ENCODE measurements at places on chromosomes 5 and 9.

- no peak for DNase-seq
These were observed 147.2 kb upstream of the KLF4 start for GRCh38 chr9:107636571-107637381.

- no peak for DNase-seq
These were observed 94.6 kb downstream of the SH3TC2 start for GRCh38 chr5:148968311-148968710.

GRCh38 chr5:135964670-135965320 lies 10.0 kb upstream of the LECT2 start:
- DNase-seq, result no peak

DNA sequence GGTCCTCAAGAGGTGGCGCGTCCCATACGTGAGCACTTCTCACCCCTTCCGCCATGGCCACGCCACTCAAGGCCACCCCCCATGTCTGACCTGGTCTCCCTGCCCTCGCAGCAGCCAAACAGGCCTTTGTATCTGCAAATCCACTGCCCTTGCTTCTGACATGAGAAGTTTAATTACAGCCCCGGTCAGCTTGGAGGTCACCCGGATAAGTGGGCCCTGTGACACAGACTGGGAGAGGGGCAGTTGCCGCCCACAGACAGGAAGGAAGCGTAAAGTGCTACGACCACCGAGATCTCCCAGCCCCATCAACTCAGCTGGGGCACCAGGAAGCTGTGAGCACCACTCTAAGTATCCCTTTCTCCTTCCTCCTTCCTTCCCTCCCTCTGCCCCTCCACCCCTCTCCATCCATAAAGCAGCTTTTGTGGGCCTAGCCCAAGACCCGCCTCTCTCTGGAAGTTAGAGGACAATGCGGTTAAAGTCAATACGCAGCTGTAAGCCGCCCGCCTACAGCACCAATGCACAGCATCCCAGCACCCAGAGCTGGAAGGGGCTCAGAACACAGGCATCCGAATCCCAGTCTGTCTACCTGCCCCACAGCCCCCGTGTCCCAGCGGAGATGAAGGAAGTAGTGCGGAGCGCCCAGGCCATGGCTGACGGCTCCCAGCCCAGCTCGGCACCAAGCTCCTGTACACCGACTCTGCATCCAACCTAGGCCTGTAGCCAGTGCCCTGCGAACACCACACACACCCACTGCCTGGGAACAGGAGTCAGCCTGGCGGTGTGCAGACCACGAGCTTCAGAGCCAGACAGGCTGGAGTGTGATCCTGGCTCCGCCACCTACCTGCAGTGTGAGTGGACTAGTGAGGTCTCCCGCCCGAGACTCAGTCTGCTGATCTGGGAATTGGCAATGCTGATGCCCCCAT lies 44.8 kb upstream of the RNF130 start:
- no peak for DNase-seq

DNA sequence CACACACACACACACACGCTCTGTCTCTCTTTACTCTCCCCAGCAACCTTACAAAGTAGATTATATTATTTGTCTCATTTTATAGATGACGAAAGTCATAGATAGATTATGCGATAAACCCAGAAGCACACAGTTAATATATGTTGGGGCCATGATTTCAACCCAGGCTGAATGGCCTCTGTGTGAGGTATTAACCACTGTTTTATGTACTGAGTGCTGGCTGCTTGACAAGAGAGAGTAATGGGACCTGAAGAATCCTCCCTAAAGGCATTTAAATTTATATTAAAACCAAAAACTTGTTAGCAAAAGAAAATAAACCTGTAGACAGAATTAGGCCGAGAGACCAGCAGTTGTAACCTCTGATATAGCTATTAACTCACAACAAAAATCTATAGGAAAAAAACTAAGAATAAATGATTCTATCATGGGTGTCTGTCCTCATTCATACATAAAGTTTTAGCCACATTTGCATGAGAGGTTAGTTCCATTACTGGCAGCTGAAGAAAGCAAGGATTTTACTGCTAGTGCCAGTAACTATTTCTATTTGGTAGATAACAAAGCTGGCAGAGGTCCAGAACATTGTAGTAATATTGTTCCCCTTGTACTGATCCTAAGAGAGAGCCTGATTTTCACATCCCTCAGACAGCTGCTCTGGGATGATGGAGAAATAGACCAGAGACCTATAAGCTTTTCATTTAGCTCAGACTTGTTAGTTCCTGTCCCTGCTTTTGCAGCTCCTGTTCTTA lies 250.9 kb downstream of the ADGRV1 start:
- no peak for DNase-seq

DNA sequence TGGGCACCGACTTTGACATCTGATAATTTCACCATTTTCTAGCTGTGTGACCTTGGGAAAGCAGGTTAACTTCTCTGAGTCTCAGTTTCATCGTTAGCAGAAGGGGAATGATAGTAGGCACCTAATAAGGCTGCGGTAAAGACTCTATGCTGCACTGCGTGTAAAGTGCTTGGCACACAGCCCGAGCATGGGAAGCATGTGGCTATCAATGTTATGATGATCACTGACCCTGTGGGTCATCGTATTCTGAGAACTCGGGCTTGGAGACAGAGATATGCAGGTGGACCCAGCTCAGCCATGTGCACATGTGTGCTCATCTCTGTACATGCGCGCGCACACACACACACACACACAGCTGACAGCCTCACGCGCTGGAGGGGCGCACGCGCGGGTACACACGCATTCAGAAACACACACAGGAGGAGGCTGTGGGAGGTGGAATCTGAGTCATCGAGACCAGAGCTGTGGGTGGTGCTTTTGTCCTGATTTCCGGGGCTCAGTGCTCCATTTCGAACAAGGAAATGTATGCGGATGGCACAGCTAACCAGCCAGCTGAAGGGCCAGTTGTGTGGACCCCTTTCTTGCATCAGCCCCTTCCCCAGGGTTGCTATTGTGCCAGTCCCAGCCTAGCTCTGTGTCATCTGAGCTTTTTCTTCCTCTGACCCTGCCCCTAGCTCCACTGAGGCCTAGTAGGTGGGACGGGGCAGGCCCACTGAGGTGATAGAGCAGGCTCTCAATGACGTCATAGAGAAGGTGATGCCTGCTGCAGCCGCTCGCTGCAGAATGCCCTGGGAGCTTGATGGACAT lies 11.1 kb upstream of the ARAP3 start:
- no peak for DNase-seq

DNA sequence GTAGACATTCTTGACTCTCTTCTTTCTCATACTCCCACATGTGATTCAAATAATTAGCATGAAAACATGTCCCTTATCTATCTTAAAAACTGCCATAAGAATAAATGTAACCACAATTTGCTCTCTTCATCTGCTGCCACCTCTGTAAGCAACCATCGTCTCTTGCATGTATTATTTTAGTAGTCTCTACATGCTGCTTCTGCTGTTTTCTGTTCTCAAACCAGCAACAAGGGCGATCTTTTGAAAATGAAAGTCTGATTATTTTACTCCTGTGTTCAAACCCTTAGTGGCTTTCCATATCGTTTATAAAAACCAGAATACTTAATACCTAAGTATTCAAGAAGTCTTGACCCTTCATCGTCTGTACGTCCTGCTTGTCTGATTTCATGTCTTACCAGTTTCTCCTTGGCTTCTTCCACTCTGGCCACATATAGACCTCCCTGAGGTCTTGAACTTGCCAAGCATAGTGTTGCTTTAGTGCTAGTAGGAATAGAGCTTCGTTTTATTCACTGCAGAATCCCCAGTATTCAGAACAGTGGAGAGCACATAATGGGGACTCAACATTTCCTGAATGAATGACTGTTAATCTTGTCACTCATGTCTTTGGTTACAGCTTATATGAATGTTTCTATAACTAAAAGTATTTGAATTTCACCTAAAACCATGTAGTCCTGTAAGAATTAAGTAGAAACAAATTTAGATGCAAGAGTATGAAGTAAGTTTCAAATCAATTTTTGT lies 10.6 kb downstream of the CDC42SE2 start:
- no peak for DNase-seq

GRCh38 chr9:134957165-134957944 lies 39.6 kb upstream of the FCN1 start:
- no peak for DNase-seq

- no peak for DNase-seq
These were observed 6.5 kb downstream of the AMACR start for GRCh38 chr5:34001241-34001841.

DNA sequence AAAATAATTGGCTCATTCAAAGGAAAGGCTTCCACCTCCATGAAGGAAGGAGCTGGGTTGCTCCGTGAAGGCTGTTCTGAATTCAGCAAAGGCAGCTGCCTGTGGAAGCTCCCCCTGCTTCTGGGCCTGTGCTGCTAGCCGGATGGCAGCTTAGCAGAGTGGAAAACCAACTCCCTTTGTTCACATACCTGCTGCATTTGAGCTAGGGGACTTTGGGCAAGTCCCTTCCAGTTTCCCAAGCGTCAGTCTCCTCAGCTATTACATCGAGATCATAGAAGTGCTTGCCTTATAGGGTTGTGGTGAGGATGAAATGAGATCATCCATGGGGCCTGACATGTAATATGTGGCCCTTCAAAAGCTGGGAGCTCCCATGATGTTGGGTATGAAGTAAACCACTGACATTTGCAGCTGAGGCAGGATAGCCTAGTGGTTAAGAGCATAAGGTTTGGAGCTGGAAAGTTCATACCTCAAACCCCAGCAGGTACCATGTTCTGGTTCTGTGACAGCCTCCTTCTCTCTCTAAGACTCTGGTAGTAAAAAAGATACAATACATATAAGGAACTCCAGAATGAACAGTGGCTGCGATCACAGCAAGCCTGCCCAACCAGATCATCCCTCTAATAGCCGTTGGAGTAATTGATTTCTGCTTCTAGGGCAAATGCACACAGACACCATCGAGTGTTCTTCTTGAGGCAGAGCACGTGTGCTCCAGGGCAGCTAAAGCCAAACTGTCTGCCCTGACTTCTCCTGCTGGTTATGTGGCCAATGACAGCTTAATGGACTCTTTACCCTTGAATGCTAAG lies 11.0 kb upstream of the DENND1A start:
- no peak for DNase-seq

- no peak for DNase-seq
These were observed 111.8 kb downstream of the UNC13B start for GRCh38 chr9:35273591-35273990.

DNA sequence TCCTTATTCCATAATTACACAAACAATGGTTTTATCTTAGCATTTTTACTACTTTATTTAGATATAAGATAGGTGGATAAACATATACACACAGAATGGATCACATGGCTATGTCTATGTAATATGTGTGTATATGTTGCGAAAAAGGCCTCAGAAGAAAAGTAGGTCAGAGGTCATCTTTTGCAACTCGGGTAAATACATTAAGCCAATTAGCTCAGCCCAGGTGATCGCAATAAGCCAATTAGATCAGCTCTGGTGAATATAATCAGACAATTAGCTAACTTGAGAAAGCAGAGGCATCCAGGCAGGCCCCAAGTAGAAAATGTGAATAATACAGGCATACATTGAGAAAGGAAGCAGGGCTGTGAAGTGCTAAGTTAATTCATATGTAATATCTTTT lies 24.3 kb downstream of the SLCO4C1 start:
- no peak for DNase-seq

DNA sequence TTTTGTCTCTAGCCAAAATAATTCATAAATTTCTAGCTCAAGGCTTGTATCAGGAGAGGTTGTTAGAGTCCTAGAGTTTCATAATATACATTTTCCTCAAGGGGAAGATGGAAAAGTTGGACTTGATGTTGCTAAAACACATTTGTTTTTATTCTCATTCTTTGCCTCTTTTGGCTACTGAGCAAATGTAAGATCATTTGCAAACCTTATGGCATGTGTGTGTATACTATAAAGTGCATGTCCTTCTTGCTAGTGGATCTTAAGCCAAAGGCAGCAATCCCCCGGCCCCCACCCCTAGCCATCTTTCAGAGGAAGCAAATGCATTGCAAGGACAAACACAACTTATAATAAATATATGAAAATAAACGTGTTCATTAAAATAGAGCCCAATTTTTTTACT lies 43.0 kb downstream of the ADAMTSL1 start:
- DNase-seq, result no peak

DNA sequence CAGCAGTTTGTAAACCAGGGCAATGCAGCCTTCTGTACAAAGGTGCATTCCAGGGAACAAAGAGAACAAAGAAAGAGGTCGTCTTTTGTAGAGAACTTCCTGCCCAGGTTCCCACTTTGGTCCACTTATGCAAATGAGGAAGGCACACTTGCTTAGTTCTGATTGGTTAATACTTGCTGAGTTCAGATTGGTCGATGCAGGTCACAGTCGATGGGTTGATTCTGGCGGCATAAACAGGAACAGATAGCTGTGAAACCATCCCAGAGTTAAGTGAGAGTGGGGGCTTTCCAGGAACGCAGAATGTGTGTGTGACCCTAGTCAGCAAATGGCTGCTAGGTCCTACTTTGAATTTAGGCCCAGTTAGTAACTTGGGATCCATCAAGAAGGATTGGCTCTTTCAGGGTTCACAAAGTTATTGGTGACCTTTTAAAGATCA lies 1.8 kb upstream of the ADAMTS13 start:
- no peak for DNase-seq

DNA sequence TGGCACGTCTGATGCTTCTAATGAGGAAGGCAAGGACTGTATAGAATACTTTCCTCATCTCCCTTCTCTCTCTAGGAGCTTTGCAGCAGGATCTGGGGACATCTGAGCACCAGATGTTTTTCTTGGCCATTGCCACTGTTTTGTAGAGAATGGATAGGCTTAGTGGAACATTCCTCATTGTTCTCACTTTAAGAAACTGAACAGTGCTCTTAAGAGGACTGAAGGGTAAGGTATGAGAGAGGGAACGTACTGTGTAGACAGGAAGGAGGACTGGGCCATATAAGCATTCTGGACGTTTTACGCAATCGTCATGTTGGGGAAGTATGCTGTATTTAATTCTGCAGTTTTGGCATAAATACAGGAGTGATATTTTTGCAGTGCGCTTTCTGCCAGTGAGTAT lies 70.6 kb downstream of the SMARCA2 start:
- peak; percentile 57 for DNase-seq

- DNase-seq, result no peak
These were observed 30.7 kb upstream of the IRX1 start for GRCh38 chr5:3564827-3565518.

- DNase-seq, result no peak
These were observed 98.4 kb upstream of the ERCC6L2 start for GRCh38 chr9:95777136-95777535.

All from pulmonary artery endothelial cell (primary cell).